ENCODE measurements at places on chromosomes 2 and 18.

DNA sequence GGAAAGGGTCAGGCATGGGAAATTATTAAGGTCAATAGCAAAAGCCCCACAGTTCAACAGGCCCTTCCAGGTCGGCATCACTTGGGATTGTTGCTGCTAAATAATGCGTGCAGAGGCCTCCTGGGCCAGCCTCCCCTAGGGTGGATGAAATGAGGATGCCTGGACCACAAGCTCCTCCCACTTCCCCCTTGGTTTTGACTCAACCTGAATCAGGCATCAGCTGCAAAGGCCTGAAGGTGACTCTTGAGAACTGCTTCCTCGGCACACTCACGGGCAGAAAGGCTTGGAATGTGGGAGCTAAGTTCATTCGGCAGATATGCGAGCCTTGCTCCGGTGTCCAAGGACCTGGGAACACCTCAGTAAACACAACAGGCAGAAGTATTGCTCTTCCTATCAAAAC is 69.3 kb downstream of the MBP start:
- DNase-seq, result peak; percentile 72

- DNase-seq, result no peak
Measured at GRCh38 chr18:78788161-78788560, 191.5 kb upstream of the SALL3 start.

GRCh38 chr2:12456293-12457106 is 260.2 kb upstream of the TRIB2 start:
- peak; percentile 15 for DNase-seq

- DNase-seq, result no peak
Measured at GRCh38 chr18:63315876-63316275, 3.7 kb downstream of the BCL2 start.

DNA sequence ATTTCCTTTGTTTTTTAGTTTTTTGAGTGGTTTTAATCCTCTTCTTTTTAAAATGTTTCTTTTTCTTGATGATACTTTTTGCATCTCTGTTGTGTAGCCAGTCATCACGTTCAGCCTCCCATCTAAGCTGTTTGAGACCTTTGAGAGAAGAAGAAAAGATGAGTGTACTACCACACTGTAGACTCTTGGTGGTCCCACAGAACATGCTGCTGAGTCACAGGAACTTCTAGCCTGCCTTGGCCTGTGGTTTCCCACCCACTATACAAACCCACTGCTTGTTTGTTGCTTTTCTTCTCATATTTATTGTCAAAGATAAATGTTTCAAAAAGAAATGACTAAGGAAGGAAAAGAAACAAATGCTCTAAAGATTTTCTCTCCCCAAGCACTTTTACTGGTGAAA is 5.5 kb downstream of the CEBPZOS start:
- peak; percentile 12 for DNase-seq

GRCh38 chr2:63872571-63873328 is 31.1 kb downstream of the UGP2 start:
- no peak for DNase-seq

- DNase-seq, result no peak
Measured at GRCh38 chr18:26792661-26793060, 72.8 kb downstream of the AQP4 start.

- no peak for DNase-seq
Measured at GRCh38 chr2:229810786-229811185, 96.4 kb upstream of the DNER start.

GRCh38 chr2:107428781-107429180 is 397.9 kb upstream of the RGPD4 start:
- DNase-seq, result no peak

Data from effector memory CD8-positive, alpha-beta T cell (primary cell).